NCI-H1048 (cell line): ENCODE measurements at places on chromosomes 2 and 18.

GRCh38 chr2:215664847-215665525 is 229.1 kb upstream of the FN1 start:
- no peak for DNase-seq

GRCh38 chr2:39717067-39717466 is 51.4 kb downstream of the TMEM178A start:
- no peak for DNase-seq

DNA sequence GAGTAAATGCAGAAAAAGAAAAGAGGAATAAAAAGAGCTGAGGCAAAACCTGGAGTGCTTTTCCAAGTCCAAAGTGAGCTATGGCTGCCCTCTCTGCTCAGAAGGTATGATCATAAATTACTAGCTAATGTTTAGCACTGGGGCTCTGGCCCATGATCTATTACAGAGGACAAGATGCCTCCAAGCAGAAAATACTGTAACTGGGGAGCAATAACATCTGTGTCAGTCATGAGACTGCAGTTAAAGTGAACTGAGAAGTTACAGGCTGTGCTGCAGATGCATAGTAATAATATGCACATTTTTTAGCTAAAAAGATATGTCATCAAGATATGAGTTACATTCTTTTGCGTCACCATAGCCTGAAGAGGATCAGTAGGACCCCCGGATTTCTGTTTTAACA is 209.4 kb upstream of the RBBP8 start:
- DNase-seq, result no peak

- no peak for DNase-seq
Observed at GRCh38 chr18:50918153-50918552, 39.2 kb downstream of the ME2 start.

DNA sequence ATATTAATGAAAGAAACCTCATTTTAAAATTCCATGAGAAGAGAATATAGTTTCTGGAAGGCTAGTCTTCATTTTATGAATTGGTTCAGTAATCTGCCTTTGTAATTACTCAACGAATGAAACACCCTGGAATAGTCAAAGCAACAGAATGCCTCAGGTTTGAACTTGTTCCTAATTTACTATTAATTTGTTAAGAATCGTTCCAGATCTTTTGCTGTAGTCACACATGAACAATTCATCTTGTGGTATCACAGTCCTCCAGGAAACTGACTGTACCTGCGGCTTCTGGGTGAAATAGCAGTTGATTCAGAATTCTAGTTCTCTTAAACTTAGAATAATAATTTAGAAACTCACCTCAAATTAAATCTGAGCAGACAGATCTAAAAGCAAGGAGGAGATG is 282.7 kb upstream of the MAP2 start:
- no peak for DNase-seq
